ENCODE measurements at places on chromosomes 7 and 10. TPM values are rescaled to one million over a fixed set of nuclear protein-coding genes. Genes with fewer than 3 reads are reported as not detected.

DNA sequence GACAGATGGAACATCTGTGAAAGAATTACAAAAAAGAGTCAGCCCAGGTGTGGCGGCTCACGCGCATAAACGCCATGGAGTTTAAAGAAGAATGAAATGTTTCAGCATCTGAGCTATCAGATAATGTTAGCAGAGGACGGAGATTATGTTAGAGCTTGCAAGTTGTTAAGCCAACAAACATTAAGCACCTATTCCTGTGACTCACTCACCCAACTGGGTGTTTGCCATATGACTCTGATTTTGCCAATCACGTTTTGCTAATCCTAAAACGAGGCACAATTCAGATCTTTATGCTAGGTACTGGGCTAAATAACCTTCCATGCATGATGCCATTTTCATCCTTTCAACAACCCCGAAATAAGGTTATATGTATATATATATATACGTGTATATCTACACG, 29.0 kb upstream of the CCNY start:
- H3K27ac ChIP-seq = no peak overlapping the region
- H3K36me3 ChIP-seq = no peaks in the 10 kb centered on the region
- no peaks in the 10 kb centered on the region for H3K4me1 ChIP-seq
- DNase-seq = no peak
- H3K4me3 ChIP-seq = no peak overlapping the region

- H3K4me3 ChIP-seq = no peak overlapping the region
- H3K27ac ChIP-seq = no peak overlapping the region
- H3K36me3 ChIP-seq = no peaks in the 10 kb centered on the region
- DNase-seq = no peak
These were observed 204.3 kb downstream of the ANK3 start for GRCh38 chr10:60185421-60185820.

DNA sequence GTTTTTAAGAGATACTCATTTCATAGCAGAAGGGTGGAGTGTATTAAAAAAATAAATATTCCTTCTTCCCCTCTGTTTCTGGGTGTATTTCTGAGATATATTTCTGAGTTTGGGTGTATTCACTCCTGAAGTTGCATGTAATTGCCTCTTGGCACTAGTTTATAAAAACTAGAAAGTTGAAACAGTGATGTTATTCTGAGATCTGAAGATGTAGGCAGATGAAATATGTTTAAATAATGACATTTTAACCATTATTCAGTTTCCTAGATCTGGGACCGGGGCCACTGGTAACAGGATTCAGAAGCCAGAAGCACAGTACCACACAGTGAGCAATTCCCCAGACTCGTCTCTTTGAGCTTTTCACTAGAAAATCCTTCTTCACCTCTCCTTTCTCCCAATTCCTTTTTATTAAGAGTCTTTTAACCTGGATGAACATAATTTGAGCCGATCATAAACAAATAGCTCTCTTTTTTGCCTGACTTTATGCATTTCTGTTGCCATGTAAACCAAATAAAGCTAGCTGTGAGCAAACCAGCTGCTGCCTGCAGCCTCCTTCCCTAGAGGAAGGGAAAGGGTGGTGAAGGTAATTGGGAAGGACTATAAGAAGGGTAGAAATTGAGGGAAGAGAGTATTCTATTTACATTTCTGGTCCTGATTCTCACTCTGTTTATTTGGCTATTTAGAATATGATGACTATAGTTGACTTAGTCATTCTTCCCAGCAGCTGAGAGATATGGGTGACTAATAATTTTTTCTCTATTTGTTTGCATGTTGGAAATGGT, 101.8 kb upstream of the STRIP2 start:
- no peaks in the 10 kb centered on the region for H3K36me3 ChIP-seq
- H3K27me3 ChIP-seq = no peaks in the 10 kb centered on the region
- H3K4me1 ChIP-seq = no peaks in the 10 kb centered on the region

DNA sequence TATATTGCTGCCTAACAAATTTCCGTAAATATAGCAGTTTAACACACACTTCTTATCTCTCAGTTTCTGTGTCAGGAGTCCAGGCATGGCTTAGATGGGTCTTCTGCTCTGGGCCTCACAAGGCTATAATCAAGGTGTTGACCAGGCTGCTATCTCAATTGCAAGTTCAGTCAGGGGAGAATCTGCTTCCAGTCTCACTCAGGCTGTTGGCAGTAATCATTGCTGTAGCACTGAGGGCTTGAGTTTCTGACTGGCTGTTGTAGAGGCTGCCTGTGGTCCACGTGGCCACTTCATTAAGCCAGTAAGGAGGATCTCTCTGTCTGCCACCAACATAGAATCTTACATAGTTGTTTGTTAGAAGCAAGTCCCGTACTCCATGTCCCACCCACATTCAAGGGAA, 138.4 kb downstream of the ST7 start:
- no peak overlapping the region for H3K27ac ChIP-seq
- DNase-seq = no peak
- H3K36me3 ChIP-seq = no peaks in the 10 kb centered on the region

GRCh38 chr7:75565132-75565837, 73.2 kb downstream of the SPDYE5 start:
- DNase-seq = no peak
- peak overlapping the region; percentile 24 for H3K27ac ChIP-seq
- H3K27me3 ChIP-seq = no peaks in the 10 kb centered on the region
- no peaks in the 10 kb centered on the region for H3K36me3 ChIP-seq
- no peaks in the 10 kb centered on the region for H3K4me1 ChIP-seq
- H3K4me3 ChIP-seq = no peak overlapping the region

ABCC2 gene
- 0.29 TPM for total RNA-seq

HHEX gene
- total RNA-seq = 16.8 TPM

GRCh38 chr7:1947586-1948217, 277.6 kb downstream of the ELFN1 start:
- no peak overlapping the region for H3K27ac ChIP-seq
- no peak overlapping the region for H3K4me3 ChIP-seq
- H3K27me3 ChIP-seq = no peaks in the 10 kb centered on the region
- DNase-seq = no peak
- no peaks in the 10 kb centered on the region for H3K4me1 ChIP-seq
- H3K36me3 ChIP-seq = no peaks in the 10 kb centered on the region

- no peaks in the 10 kb centered on the region for H3K4me1 ChIP-seq
- DNase-seq = no peak
- H3K27me3 ChIP-seq = no peaks in the 10 kb centered on the region
- no peaks in the 10 kb centered on the region for H3K36me3 ChIP-seq
These were observed 202.8 kb upstream of the AKR1E2 start for GRCh38 chr10:4623200-4623599.

GRCh38 chr7:4115442-4115841, 566.7 kb upstream of the FOXK1 start:
- no peak overlapping the region for H3K27ac ChIP-seq
- DNase-seq = no peak
- no peaks in the 10 kb centered on the region for H3K4me1 ChIP-seq
- no peaks in the 10 kb centered on the region for H3K36me3 ChIP-seq
- no peak overlapping the region for H3K4me3 ChIP-seq

COBL gene
- total RNA-seq = under 0.01 TPM

DNA sequence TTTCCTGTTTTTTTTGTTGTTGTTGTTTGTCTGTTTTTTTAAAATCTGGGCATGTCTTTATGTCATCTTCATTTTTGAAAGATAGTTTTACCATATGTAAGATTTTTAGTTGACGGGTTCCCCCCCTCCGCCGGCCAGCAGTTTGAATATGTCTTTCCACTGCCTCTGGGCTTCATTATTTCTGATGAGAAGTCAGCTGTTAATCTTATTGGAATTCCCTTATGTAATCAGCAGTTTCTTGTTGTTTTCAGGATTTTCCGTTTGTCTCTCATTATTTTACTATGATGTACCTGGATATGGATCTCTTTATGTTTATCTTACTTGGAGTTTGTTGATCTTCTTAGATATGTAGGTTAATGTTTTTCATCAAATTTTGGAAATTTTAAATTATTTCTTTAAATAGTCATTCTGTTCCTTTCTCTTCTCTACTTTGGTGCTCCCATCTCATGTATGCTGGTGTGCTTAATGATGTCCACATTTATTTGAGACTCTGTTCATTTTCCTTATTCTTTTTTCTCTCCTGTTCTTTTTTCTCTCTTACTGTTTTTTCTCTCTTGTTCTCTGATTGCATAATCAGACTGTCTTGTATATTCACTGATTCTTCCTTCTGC, 9.7 kb downstream of the EXOC6 start:
- H3K4me1 ChIP-seq = no peaks in the 10 kb centered on the region
- no peak for DNase-seq
- H3K27ac ChIP-seq = no peak overlapping the region
- no peak overlapping the region for H3K4me3 ChIP-seq

DNA sequence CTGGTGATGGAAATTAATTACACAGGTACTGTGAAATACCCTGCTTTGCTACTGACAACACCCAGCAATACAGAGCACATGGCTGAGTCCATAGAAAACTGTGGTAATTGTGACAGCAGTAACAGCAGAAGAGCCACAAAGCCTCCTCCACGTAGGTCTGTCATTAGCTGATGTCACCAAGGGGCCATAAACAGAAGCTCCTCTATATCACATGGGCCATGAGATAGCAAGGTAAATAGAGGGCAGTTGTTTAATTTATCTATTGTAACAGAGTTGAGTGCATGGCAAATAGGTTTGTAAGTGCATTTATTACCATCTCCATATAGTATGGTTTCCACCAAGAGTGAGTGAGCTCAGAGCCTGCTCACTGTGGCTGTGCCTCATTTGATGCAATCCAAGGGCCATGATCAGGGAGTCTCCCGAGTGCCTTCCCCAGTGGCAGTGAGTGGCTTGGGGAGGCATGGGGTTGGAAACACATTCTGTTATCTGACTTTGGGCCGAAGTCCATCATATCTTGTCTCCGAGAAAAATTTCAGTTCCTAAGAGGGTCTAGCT, 281.2 kb downstream of the SKAP2 start:
- H3K4me1 ChIP-seq = no peaks in the 10 kb centered on the region
- no peak for DNase-seq
- H3K4me3 ChIP-seq = no peak overlapping the region
- no peak overlapping the region for H3K27ac ChIP-seq

- no peak overlapping the region for H3K27ac ChIP-seq
- no peaks in the 10 kb centered on the region for H3K4me1 ChIP-seq
- H3K36me3 ChIP-seq = no peaks in the 10 kb centered on the region
- peak overlapping the region; percentile 49 for H3K4me3 ChIP-seq
- no peaks in the 10 kb centered on the region for H3K27me3 ChIP-seq
These were observed 384 bp upstream of the TMEM229A start for GRCh38 chr7:124033095-124033806.

RALA gene
- 12.9 TPM for total RNA-seq

GRCh38 chr10:124532106-124532641, 70.6 kb downstream of the LHPP start:
- H3K27ac ChIP-seq = no peak overlapping the region
- no peak for DNase-seq
- no peaks in the 10 kb centered on the region for H3K36me3 ChIP-seq
- H3K4me3 ChIP-seq = no peak overlapping the region
- H3K4me1 ChIP-seq = no peaks in the 10 kb centered on the region
- no peaks in the 10 kb centered on the region for H3K27me3 ChIP-seq

PAPOLB gene
- 1.6 TPM for total RNA-seq

GRCh38 chr7:37531225-37531624, 82.6 kb upstream of the ELMO1 start:
- H3K27ac ChIP-seq = no peak overlapping the region
- H3K4me1 ChIP-seq = no peaks in the 10 kb centered on the region
- no peak overlapping the region for H3K4me3 ChIP-seq
